ENCODE measurements at places on chromosomes 7 and 10.
A peak's percentile ranks its signal among the peaks of the same experiment; 100 is the strongest.

GRCh38 chr10:105068497-105068896 is 427.4 kb downstream of the SORCS3 start:
- no peak for DNase-seq

DNA sequence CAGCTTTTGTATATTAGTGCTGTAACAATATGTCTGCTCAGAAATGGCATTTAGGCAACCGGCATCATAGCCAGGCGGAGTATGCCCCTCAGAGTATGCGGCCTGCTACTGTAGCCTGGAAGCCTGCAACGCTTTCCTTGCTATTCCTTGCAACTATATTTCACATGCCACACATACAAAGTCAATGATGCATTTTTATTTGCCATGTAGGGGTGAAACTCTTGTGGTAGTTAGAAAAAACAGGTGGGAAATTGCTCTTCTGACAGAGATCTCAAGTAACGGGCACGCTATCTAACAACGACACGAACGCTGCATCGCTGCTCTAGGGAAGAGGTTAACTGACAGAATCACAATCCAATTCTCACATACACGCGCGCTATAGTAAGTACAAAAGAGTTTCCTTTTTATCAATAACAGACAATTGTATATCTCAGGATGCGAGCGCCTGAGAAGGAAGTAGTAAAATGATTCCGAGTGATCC is 5.9 kb downstream of the EBF3 start:
- DNase-seq = peak; percentile 38

DNA sequence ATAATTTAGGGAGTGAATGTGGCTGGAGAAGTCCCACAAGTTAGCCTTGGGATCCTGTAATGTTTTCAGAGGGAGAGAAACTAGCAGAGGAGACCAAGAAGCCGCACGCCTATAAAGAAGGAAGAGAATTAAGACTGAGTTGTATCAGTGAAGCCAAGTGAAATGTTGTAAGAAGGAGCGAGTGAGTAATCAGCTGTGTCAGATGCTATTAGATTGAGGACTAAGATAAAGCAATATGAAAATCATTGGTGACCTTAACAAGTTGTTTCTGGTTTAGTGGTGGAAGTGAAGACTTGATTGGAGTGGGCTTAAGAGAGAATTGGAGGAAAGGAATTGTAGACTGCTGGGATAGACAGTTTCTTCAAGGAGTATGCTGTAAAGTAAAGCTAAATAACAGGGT is 8.8 kb downstream of the CCSER2 start:
- no peak for DNase-seq

DNA sequence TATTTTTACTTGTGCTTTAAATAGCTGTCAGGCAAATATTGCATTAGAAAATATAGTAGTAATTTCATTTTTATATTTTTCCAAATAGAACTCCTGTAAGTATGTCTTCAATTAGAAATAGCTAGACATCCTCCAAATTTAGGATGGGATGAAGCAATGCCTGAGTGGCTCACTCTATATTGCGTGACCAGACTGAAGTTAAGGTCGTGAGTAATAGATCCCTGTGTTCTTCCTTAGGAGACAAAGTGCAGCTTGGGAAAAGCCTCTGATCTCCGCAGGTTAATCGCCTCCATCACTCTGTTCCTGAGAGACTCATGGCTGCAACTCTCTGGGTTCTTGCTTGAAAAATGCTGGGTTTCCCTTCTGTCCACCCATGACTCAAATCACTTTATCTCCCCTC is 484.8 kb upstream of the ANKRD30A start:
- no peak for DNase-seq

- DNase-seq = no peak
Measured at GRCh38 chr7:81029511-81029910, 110.7 kb upstream of the SEMA3C start.

- DNase-seq = no peak
Measured at GRCh38 chr10:28716748-28717147, 39.4 kb downstream of the BAMBI start.

- DNase-seq = no peak
Measured at GRCh38 chr10:45006276-45007030, 5.7 kb downstream of the ZNF22 start.

DNA sequence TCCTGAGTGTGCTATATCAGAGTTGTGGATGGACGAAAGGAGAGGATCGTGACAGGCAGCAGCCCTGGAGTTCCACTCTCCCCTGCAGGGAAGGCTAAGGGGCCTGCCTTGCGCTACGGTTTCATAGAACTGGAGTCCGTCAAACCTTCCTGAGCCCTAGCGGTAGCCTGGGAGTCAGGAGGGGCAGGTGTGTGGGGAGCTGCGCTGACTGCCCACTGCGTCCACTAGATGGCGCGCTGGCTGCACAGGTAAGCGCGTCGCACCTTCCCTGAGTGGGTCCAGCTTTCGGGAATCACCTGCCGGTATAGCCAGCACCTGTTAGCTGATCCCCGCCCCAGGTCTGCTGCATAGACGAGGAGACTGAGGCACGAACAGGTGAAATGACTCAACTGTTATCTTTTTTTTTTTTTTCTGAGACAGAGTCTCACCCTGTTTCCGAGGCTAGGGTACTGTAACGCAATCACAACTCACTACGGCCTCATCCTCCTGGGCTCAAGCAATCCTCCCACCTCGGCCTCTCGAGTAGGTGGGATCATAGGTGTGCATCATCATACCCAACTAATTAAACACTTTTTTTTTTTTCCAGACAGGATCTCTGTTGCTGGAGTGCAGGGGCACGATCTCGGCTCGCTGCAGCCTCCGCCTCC is 20.2 kb upstream of the BAIAP2L1 start:
- DNase-seq = peak; percentile 95

DNA sequence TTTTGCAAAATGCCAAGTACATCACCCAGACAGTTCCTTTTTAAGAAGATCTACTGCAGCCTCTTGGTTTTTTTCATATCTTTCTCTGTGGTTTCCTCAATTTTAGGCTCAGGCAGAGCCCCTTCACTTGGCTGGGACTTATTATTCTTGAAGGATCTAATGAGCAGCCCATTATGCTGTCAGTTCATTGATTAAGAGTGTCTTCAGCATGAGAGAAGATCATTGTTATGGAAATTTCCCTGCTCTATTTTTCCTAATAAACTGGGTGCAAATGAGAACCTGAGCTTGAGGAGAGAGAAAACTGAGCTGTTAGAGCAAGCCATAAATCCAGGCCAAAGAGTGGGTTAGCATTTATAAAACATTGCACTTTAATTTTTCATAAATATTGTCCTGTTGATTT is 146.5 kb downstream of the SEC23IP start:
- no peak for DNase-seq

- DNase-seq = no peak
Measured at GRCh38 chr7:45494885-45495284, 79.3 kb upstream of the ADCY1 start.

- no peak for DNase-seq
Measured at GRCh38 chr7:129800901-129801300, 151.9 kb downstream of the UBE2H start.

DNA sequence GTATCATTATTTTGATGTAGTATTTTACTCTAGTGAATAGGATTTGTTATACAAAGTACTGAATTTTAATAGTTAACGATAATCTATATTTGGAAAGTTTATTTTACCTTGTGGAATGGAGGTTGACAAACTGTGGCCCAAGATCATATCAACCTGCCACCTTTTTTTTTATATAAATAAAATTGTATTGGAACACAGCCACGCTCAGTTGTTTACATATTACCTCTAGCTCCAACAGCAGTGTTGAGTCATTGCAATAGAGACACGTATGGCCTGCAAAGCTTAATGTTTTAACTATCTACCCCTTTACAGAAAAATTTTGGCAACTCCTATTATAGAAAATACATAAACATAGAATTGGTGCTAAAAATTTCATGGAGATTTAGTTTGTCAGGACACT is 239.3 kb downstream of the THSD7A start:
- no peak for DNase-seq

DNA sequence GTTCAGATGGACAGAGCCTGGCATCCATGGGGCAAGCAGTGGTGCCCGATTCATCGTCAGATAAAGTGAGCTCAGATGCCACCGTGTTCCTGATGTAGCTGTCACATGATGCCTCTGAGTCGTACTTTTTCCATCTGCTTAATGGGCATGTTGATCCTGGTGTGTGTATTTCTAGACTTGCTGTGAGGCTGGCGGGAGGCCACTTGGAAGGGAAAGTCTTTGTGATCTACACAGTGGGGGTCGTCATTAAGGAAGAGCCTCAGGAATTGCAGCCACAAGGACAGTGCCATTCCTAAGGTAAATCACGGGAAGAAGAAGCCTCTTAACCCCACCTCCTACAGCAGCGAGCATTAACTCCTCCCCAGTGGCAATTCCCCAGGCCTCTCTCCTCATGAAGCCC is 63.0 kb downstream of the RGS10 start:
- DNase-seq = peak; percentile 80

DNA sequence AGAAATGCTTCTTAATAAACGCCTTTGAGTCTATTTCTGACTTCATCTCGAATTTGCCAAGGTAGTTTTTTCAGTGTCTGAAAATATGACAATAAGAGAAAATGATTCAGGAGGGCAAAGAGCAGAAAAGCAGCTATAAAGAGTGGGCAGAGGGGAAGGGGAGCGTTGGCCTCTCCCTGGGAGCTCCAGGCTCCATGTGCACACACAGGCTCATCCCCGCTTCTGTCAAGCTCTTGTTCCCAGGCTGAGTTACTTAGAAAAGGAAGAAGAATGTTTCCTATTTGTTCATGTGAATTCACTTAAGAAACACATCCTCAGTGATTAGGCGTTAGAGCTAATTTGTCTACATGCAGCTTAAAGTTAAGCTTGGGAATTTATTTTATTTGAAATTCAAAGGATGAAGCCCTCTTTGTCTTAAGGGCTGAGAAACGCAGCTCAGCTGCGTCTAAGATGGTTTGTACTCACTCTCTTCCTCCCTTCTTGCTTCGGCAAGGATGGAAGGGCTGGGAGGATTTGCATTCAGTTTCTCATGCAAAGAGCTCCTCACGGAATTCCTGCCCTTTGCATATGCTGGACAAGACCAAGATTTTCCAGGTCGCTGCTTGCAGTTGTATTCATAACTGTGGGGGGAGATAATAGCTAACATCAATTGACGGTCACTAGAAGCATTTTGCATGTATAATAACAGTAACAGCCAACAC is 29.0 kb upstream of the ATXN7L1 start:
- peak; percentile 82 for DNase-seq

DNA sequence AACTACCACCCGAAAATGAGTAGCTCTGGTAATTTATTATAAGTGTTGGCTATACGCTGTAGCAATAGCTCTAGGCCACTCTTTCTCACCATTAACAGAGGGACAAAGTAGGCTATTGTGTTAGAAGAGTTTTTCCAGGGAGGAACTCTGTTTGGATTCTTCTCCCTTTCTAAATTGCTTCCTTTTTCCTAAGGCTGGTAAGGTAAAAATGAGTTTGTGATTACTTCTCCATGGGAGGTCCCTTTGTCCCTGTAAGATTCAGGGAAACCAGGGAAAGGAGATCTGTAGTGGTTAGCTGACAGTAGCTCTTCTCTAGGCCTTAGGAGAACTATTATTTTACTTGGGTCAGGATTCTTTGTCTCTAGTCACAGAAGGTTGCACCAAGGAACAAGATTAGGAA is 23.2 kb upstream of the SEMA3E start:
- DNase-seq = peak; percentile 59

GRCh38 chr10:78844960-78845607 is 223.7 kb upstream of the ZMIZ1 start:
- DNase-seq = peak; percentile 30

GRCh38 chr10:92699193-92699517 is 9.4 kb downstream of the HHEX start:
- peak; percentile 35 for DNase-seq

DNA sequence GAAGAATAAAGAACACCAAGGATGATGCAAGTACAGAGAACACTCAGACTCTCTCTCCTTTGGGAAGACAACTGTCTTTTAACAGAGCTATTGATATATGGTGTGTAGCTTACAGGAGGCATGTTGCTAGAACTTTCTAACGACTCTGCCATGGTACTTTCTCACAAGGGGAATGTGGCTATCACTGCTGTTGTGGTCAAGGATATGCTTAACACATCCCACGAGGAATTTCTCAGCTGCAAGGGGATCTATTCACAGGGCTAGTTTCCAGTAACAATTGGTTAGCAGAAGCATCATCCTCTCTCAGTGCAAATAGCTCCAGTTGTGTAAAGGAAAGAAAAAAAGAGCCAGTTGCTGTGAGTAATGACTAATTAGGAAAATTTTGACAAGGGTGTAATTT is 826.0 kb downstream of the SORCS1 start:
- no peak for DNase-seq

DNA sequence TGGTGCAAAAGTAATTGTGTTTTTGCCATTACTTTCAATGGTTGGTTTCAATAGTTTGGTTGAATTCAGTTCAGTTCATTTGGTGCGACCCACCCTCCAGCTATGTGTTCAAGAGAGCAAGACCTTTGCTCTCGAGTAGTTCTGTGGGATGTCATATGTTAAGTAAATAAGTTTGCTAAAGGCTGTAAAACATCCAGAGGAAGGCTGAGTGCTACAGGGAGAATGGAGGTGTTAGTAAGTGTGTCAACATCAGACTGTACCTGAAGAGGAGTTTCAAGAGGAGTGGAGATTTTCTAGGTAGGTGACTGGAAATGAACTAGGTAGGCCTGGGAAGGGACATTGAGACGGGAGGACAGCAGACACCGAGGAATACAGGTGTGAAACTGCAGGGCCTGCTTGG is 147.7 kb downstream of the SH2D4B start:
- DNase-seq = no peak

GRCh38 chr10:23568996-23569395 is 130.1 kb downstream of the OTUD1 start:
- no peak for DNase-seq

DNA sequence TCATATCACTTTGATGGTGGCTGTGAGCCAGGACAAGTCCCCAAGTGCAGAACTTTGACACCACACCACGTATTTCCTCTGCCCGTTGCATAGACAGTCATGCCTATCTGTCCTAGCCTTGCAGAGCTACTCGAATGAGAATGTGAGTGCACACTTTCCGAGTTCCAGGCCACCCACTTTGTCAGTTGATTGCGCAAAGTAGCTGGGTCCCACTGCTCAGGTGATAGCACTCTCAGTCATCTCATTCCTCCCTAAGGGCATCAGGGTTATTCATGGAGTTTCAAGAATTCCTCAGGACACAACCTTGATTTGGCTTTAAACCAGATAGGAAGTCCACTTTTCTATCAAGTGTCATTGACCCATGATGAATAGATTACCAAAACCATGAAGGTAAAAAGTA is 19.3 kb downstream of the LSM5 start:
- no peak for DNase-seq
